Upper lobe of right lung (tissue), 1 donor: ENCODE measurements at places on chromosomes 2 and 18.

- DNase-seq = no peak
Observed at GRCh38 chr2:52970642-52971041, 797.0 kb upstream of the CHAC2 start.

- no peak for DNase-seq
Observed at GRCh38 chr2:208266553-208266893, 468 bp downstream of the PIKFYVE start.

- DNase-seq = no peak
Observed at GRCh38 chr18:35029770-35030169, 11.4 kb upstream of the MAPRE2 start.

DNA sequence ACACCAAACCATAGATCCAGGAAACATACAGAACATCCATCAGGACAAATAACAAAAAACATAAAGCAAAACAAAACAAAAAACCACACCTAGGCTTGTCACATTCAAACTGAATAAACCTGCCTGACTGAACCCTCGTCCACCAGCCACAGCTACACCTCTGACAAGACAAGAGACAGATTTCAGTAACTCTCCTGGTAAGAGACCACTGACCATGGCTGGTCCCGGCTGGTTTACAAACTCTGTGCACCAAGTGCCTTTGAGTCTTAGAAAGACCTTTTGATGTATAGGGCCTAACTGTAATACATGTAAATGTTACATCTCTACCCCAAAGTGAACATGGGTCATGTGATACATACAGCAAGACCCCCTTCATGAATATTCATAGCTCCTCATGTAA is 4.8 kb upstream of the SLC66A2 start:
- DNase-seq = no peak

DNA sequence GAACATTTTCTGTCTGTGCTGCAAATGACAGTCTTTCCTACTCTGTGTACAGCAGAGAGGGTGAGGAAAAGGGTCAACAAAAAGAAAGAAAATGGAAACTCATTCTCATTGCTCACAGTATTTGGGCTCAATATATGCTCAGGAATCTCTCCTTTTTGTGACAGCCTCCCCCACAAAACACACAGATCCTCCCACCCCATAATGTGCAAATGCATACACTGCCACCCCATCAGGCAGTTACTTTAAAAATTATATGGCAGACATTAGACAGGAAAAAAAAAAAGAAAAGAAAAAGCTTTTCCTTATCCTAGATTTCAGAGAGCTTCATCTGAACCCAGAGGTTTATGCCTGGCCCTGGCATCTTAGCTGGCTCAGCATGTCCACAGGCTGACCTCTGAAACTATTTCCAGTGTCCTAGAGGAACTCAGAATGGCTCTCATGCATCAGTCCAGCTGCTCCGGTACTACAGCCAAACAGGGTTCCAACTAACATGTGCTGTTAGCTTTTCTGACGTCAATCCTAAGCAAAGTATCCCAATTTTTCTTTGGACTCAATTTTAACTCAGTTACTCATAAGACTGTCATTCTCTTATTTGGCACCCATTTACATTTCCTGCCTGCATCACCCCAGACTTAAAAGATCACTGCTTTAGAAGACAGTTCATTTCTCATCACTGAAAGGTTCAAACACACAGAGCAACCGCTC is 105.9 kb downstream of the RBMS1 start:
- DNase-seq = no peak

- DNase-seq = no peak
Observed at GRCh38 chr2:118913131-118913802, 28.7 kb upstream of the MARCO start.

DNA sequence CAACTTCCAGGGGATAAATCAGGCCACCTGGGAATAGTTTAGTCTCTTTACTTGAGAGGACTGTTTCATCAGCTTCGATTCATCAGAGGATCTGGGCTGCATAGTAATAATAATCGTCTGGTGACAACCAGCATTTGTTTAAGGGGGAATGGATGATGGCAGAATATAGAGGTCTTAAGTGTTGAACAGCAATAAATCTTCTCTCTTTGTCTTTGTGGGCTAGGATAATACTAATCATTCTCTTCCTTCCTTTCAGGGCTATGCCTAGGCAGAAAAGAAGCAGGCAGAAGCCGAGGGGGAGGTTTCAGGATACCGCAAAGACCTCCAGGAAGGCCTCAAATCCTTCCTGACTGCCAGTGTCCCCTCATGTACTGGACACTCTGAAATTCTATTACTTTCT is 150.4 kb upstream of the GAREM1 start:
- no peak for DNase-seq

GRCh38 chr2:205531489-205532148 is 150.7 kb upstream of the NRP2 start:
- no peak for DNase-seq

GRCh38 chr2:60745761-60746160 is 10.3 kb upstream of the PAPOLG start:
- DNase-seq = no peak

GRCh38 chr18:7447318-7448028 is 119.6 kb upstream of the PTPRM start:
- DNase-seq = no peak

GRCh38 chr18:62999392-62999791 is 284.1 kb downstream of the PHLPP1 start:
- no peak for DNase-seq

- no peak for DNase-seq
Observed at GRCh38 chr2:9675415-9676351, 44.9 kb upstream of the YWHAQ start.

DNA sequence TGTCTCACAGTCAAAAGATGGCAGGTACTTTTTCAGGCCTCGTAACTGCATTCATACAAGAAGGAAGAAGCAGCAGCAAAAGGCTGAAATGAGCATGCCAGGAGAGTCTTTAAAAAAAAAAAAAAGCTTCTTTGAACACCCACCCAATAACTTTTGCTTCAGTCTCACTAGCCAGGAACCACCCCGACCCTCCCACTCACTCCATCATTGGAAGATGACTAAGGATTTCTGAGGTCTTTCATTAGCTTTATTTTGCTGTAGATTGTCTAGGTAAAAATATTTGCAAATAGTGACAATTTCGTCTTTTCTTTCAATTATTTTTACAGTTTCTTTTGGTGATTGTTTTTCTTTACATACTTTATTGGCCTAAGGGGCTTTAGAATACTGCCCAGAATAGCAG is 37.9 kb downstream of the RBBP8 start:
- DNase-seq = no peak

DNA sequence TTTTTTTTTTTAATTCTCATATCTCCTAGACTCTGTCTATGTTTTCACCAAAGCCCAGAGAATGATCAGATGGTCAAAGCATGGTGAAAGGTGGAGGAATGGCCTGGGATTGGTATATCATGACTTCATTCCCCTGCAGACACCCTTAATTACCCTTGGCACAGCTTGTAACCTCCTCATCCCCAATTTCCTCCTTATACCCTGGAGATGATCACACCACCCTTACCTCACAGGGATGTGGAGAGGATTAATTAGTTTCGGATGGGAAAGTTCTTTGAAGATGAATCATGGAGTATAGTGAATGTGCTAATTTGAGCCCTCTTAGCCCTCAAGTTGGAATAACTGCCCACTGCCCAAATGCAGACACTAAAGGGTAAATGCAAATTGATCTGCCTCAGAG is 138.0 kb upstream of the LYPD6 start:
- DNase-seq = no peak

GRCh38 chr2:74081030-74081762 is 66.5 kb downstream of the BOLA3 start:
- DNase-seq = no peak

DNA sequence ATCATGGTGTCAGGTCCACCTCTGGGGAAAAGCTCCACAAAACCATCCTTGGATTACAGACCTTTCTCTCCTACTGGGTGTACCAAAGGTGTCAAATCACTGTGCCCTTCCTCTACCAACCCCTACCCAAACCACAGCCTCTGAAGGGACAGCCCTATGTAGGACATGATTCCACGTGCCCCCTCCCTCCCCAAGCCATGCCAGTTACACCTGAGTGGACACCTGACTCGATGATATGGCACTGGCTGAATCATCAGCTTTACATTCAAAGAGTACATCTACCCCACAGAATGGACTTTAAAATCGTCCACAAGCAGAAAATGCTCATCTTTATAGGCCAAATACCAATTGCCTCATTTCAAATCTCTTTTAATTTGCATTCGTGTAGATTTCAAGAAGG is 26.0 kb downstream of the TRABD2A start:
- DNase-seq = no peak

DNA sequence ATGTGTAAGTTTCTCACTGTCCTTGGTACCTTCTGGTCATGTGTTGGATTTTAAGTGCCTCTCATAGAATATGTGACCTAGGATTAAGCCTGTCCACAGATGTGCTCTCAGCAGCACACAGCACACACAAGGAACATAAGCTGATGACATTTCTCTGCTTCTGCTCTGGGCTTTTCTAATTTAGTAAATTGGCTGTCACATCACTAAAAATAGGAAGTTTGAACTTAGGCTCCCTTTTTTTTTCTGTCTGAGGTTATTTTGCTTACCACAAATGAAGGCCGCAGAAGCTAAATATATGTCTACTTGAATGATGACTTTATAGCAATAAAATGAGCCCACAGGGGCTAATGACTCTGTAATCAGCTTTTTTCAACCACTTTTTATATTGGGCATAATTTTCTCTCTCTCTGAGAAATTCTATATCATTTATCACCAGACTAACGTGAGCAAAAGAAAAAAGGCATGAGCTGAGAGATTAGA is 150.2 kb upstream of the KLHL14 start:
- no peak for DNase-seq

DNA sequence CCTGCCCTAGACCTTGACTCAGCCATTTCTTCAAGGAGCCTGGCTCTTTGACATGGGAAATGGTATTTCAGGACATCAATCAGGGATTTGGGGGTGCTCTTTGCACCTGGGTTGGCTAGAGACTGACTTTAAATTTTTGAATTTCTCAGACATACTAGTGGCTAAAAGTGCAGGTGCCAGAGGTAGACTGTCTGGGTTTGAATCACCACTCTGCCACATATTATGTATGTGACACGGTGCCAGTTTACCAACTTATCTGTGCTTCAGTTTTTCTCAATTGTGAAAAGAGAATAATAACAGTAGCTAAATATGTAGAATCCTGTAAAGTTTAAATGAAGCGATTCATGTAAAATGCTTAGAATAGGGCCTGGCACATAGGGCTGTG is 49.2 kb upstream of the RTN4 start:
- no peak for DNase-seq

DNA sequence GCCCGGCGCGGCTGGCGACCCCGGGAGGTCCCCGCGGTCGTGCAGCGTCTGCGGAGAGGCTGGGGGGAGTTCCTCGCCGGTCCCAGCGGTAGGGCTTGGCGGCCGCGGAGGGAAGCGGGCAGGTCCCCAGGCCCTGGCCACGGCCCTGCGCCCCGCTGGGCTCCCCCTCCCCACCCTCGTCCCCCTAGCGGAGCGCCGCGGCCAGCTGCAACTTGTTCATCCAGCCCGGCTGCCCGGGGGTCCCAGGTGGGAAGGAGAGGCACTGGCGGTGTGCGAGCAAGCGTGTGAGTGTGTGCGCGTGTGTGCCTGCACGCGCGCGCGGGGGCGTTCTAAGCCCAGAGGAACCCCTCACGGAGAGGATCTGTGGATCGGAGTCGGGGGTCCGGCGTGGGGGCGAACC is 1.3 kb downstream of the PTPRM start:
- peak; percentile 80 for DNase-seq

- DNase-seq = no peak
Observed at GRCh38 chr2:230564805-230565779, 147.6 kb upstream of the CAB39 start.

GRCh38 chr2:27652790-27653189 is 10.6 kb downstream of the SUPT7L start:
- DNase-seq = no peak

DNA sequence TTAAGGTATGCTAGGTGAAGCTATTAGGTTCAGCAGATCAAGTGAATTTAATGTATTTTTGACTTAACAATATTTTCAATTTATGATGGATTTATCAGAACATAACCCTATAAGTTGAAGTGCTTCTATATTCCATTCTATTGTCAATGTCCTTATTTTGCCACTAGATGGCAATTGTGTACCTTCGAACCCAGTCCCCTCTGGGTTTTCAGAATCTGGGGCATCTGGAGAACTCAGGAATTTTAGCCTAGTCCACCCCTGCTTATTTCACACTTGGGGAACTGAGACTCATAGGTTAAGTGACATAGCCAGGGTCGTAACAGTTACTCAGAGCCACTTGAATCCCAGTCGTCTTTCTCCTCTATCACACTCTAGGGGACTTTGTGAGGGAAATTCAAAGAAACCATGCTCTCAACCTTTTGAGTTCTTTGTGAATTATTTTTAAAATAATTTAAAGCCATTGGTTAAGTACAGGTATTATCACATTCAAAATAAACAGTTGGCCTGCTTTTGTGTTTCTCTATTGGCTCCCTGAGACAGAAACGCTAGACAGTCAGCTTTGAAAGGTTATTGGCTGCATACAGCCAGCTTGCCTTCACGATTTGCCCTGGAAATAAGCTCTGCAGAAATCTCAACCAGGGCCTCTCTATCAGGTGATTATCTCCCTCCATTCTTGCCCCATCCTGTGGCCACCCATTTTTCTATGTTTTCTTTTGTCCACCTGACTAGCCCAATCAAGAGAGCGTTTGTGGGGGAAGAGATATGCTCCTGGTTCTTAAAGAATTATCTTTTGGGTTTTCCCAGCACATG is 145.0 kb downstream of the TTC27 start:
- DNase-seq = no peak

DNA sequence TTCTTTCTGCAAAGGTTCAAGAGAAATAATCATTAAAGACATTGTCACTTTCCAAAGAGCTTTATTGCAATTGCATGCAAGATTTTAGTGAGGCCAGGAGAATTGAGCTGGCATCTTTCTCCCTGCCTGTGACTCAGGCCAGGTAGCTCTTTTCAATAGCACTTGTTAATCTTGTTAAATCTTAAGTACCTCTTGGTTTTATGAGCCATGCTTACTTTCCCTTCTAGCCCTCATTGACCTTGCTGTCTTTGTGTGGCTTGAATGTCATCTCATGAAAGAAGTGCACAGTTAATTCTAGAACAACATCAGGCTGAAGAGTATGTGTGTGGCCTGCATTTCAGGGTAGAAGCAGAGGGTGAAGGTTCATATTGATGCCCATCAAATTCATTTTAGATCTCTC is 14.8 kb upstream of the LGALSL start:
- DNase-seq = no peak

- no peak for DNase-seq
Observed at GRCh38 chr2:212024040-212024439, 514.6 kb downstream of the ERBB4 start.
